NCI-H2081 treated with DMSO at 0.1 percent for 48 hours (cell line): ENCODE measurements at places on chromosomes 2 and 18.

- no peak for DNase-seq
Measured at GRCh38 chr18:36735130-36735529, 93.7 kb downstream of the TPGS2 start.

DNA sequence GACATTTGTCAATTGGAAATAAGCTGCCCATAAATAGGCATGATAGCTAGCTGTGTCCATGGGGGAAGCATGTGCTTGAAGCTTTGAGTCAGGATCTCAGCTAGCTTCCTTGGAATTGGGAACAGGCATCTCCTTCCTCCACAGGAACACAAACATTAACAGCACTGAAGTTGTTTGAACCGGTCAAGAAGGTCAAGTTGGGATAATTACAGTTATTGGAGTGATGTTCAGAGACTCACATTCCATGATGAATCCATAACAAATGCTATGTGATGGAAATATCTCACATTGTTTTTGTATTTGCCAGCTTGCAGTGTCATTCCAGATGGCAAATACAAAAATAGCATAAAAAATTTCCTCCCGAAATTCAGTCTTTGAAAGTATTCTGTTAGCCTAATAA, 347.6 kb upstream of the SMIM21 start:
- DNase-seq, result no peak

DNA sequence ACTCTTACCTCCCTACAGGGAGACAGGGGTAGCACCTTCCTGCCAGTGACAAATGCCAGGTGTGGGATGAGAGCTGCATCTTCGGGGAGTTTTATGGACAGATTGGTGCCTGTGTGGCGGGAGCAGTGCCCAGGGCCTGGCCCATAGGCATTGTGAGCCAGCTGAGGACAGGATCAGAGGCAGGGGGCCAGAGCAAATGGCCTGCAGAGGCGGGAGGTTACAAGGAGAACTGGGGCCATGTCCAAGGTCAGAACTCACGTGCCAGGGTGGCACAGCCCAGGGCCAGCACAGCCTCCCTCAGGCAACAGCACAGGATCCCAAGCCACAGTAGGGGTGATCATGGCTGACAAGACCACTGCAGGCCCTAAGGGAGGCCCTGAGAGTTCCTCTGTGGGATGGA, 40.2 kb upstream of the MCFD2 start:
- DNase-seq, result no peak

- no peak for DNase-seq
Measured at GRCh38 chr2:43047187-43047780, 179.1 kb downstream of the ZFP36L2 start.

- no peak for DNase-seq
Measured at GRCh38 chr2:200419325-200419724, 90.5 kb downstream of the KCTD18 start.

DNA sequence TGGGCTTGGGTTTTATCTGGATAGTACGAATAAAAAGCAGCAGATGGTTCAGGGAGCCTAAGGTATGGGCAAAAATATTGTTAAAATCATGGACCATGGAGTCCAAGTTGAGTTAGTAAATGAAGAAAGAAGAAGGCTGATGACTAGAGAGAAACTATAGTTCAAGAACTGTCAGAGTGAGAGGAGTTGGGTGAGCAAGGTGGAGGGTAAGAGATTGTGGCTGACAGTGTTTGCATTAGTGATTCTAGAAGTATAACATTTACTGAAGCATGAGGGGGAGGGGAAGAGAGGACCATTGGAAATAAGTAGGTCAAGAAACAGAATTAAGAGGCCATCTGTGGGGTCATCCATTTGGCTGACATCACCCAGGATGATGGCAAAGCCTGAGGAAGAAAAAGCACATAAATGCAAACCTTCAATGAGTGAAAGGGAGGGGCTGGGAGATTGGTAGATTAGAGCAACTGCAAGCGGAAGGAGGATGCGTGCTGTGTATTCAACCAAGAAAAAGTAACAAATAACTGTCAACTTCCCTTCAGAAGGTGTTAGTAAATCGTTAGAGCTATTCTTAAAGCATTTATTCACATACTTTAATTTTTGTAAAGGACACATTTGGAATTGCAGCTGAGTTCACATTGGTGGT, 392.8 kb downstream of the TSN start:
- no peak for DNase-seq

GRCh38 chr2:26080356-26080755, 46.5 kb downstream of the RAB10 start:
- DNase-seq, result no peak

DNA sequence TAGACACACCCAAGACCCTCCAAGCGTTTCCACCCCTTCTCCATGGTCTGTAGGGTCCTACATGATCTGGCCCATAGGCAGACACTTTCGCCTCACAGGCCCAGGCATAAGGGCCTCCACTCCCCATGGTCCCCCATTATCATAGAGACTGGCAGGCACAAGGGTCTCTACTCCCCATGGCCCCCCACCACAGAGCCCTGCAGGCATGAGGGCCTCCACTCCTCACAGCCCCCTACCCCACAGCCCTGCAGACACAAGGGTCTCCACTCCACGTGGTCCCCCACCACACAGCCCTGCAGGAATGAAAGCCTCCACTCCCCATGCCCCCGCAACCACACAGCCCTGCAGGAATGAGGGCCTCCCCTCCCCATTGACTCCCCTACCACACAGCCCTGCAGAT, 159.7 kb upstream of the AGAP1 start:
- DNase-seq, result no peak

DNA sequence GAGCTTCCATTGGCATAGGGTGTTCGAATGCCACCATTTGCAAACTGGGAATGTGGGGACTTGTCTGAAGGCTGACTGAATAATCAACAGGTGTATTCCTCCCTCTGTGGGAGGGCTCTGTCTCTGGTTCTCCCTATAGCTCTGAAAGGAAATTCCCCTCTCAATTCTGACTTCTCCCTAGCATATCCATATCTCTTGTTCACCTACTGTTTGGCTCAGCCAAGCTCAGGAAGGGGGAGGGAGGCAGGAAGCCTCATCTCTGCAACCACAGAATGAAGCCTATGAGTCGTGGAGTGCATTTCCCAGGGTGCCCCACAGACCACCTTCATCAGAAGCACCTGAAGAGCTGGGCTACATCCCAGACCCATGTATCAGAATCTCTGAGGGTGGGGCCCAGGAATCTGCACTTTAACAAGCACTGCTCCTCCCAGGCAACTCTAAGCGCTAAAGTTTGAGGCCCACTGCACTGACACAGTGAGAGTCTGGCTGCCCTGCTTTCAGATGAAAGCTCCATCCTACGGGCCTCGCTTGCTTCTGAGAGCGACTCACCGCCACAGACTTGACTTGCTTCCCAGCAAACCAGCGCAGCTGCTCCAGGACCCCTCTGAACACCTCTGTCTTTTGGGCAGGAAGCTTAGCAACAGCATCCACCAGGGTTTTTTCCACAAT, 32.0 kb downstream of the XDH start:
- no peak for DNase-seq

DNA sequence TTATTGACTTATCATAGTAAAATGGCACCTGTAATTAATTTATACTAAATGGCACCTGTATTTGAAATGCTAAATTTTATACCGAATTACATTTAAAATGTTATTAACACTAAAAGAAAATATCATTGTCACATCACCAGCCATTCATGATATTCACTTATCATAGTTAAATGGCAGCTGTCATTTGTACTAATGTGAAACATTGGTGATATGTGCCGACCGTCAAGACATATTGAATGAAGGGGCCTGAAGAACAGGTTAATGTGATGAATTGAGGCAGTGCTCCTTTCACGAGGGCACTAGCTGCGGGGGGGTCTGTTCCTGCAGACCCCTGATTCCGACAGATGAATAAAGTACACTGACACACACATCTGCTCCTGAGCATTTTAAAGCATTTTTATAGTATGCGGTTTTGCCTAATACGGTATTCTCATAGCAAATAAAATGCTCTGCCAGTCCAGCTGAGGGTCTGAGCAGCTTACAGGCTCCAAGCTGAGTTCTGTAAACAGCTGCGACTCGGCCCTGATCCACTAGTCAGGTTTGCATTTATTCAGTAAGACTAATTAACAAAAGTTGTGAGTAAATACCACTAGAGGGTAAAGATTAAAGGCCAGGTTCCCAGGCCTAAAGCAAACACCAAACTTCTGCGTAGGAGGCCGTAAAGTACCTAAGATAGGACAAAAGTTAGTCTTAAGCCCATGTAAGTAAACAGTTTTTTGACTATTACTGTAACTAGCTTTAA, 593.4 kb upstream of the NETO1 start:
- DNase-seq, result no peak

DNA sequence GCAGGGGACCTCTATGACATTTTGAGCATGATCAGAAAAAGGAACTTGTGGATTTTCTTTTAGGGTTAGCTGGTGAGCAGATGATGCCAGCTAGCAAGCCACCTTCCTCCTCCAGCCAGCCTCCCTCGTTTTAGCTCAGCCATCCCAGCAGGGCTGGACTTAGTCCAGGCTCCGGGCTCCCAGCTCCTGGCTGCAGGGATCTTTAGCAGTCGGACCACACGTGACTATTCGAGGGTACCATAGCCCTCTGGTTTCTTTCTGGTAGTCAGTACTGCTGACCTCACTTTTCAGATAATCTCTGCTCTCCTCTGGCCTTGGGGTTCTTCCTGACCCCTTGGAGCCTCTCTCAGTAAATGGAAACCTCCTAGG, 31.8 kb downstream of the NCK2 start:
- no peak for DNase-seq

- no peak for DNase-seq
Measured at GRCh38 chr2:101380376-101380775, 6.9 kb downstream of the CREG2 start.

- DNase-seq, result no peak
Measured at GRCh38 chr2:162403884-162404283, 60.0 kb downstream of the GCA start.

GRCh38 chr2:240299710-240300068, 135.8 kb upstream of the GPC1 start:
- DNase-seq, result no peak

DNA sequence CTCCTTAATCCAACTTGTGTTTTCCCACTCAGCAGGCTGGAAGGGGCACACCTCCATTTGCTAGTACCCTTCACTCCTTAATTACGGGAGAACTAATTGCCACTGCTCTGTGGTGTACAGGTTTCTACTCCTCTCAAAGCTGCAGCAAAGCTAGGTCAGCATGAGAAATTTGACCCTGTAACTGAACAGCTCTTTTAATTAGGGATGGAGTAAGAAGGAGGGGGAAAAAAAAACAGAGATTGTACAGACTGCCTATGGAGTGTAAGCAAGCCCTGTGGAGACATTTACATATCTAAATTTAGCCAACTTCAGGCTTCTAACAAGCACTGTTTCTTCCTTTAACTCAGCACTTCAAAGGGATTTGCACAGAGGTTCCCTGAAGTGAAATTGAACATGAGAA, 629.7 kb upstream of the SETBP1 start:
- peak; percentile 18 for DNase-seq

GRCh38 chr18:36315736-36316135, 18.2 kb downstream of the FHOD3 start:
- DNase-seq, result no peak

GRCh38 chr2:26574066-26574899, 66.9 kb downstream of the CIB4 start:
- DNase-seq, result no peak

DNA sequence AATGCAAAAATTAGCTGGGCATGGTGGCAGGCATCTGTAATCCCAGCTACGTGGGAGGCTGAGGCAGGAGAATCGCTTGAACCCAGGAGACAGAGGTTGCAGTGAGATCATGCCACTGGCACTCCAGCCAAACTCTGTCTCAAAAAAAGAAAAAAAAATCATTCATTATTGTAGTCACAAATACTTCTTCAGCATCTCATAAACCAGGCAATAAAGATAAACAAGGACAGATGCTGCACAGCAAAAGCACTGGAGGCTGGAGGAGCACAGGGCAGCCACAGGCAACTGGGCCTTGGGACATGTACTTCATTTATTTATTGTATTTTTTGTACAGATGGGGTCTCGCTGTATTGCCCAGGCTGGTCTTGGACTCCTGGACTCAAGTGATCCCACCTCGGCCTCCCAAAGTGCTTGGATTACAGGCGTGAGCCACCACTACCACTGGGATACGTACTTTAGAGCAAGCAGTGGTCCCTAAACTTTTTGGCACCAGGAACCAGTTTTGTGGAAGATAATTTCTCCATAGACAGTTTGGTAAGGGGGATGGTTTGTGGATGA, 16.8 kb upstream of the MAT2A start:
- DNase-seq, result no peak

DNA sequence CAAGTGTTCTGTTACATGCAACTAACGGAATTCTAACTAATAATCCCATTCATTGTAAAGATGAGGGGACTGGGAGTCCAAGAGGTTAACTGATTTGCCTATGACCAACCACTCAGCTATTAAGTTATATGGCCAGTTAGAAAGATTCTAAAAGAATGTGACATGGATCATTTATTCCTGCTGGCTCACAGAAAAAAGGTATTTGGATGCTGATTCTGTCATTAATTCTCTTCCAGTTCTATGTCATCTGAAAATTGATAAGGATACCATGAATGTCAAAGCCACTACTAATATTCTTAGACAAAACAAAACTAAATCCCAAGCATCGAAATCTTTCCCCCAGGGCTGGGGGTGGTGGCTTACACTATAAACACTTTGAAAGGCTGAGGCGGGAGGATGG, 41.2 kb upstream of the GORASP2 start:
- DNase-seq, result no peak

GRCh38 chr2:122737429-122738077, 982.1 kb downstream of the TSN start:
- no peak for DNase-seq

GRCh38 chr2:33141476-33141875, 194.7 kb downstream of the LTBP1 start:
- DNase-seq, result no peak

DNA sequence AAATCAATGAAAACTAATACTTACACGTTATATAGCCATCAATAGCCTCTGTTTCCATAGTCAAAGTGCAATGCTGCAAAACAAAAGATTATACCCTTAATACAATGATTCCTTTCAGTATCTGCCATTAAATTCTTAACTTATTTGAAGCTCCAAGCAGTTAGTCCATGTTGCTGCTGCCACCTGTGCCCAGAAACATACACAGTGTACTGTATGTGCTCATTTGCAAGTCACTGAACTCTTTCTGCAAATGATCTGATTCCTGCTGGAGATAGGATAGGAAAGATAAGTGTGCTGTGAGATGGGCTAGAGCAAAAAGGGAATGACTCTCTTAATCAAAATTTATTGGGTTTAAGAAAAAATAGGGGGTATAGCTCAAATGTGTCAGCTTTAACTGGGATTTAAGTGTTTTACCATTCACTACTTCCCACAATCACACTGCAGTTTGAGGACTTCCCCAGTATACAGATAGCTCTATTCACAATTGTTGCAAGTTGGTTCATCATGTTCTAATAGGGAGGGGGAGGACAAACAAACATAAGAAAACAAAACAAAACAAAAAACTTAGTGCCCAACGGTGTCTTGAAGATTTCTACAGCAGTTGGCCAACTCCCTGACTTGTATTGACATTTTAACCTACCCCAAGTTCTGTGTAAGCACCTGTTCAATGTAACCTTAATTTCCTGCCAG, 2.7 kb downstream of the IKZF2 start:
- DNase-seq, result no peak

- no peak for DNase-seq
Measured at GRCh38 chr2:70688427-70688826, 79.6 kb downstream of the ADD2 start.

GRCh38 chr2:206886696-206887095, 52.6 kb upstream of the CPO start:
- DNase-seq, result no peak

- DNase-seq, result no peak
Measured at GRCh38 chr2:55553321-55553720, 33.8 kb downstream of the CFAP36 start.

GRCh38 chr2:30872797-30873196, 65.6 kb upstream of the CAPN13 start:
- DNase-seq, result no peak

- no peak for DNase-seq
Measured at GRCh38 chr18:54284981-54285785, 15.9 kb downstream of the POLI start.
